Kidney (tissue), 22 donors: ENCODE measurements at places on chromosomes 11 and 22. TPM values are rescaled to one million over a fixed set of nuclear protein-coding genes. Genes with fewer than 3 reads are reported as not detected.

Gene RASL10A
- total RNA-seq = 1.2 TPM

Gene OR51E1
- 1.4 TPM for total RNA-seq

Gene NPAS4
- total RNA-seq = 0.19 TPM

Gene TMEM191C
- 1.4 TPM for total RNA-seq

Gene RIC3
- total RNA-seq = 30.7 TPM

Gene PGA5
- 0.35 TPM for total RNA-seq

Gene CCDC87
- 1.0 TPM for total RNA-seq

Gene ARL14EP
- total RNA-seq = 29.6 TPM

Gene SCGB1D2
- 0.60 TPM for total RNA-seq

Gene GAL3ST1
- 16.1 TPM for total RNA-seq

Gene ZNF70
- 6.6 TPM for total RNA-seq

Gene FGF19
- total RNA-seq = not detected

Gene SLC22A24
- 0.91 TPM for total RNA-seq

Gene KRTAP5-11
- total RNA-seq = not detected

Gene CCDC117
- 16.8 TPM for total RNA-seq

Gene SPECC1L
- 65.8 TPM for total RNA-seq

Gene SLC37A2
- 6.1 TPM for total RNA-seq

Gene CCDC73
- total RNA-seq = 0.25 TPM

Gene FOLR1
- 41.2 TPM for total RNA-seq

Gene ZNF195
- total RNA-seq = 25.3 TPM

Gene APOA5
- not detected for total RNA-seq

Gene TMEM138
- total RNA-seq = 42.3 TPM

Gene TXNRD2
- 28.6 TPM for total RNA-seq

Gene DGAT2
- total RNA-seq = 1.4 TPM

Gene INSC
- total RNA-seq = 0.41 TPM

Gene KMT2A
- total RNA-seq = 85.1 TPM

Gene SLC22A12
- total RNA-seq = 5.3 TPM

Gene CRYBB3
- not detected for total RNA-seq

Gene OR56A1
- total RNA-seq = 0.03 TPM

Gene SMTN
- 67.7 TPM for total RNA-seq

Gene AIFM3
- total RNA-seq = 3.1 TPM

Gene TMEM258
- 92.1 TPM for total RNA-seq

Gene TRIM51
- not detected for total RNA-seq

Gene ANO1
- 15.1 TPM for total RNA-seq
